ENCODE measurements at places on chromosomes 7 and 10.
A peak's percentile ranks its signal among the peaks of the same experiment; 100 is the strongest.

DNA sequence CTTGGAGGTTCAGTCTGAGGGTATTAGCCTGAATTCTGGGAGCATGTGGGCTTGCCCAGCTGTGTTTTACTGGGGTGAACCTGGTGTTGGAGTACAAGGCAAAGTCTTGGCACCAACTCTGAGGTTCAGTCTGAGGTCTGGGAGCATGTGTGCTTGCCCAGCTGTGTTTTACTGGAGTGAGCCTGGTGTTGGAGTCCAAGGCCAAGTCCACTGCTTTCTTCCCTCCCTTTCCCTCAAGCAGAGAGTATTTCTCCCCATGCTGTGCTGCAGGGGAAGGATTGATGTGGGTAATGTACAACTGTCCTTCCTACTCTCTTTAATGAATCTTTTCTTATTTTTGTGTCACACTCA, 236.1 kb downstream of the NXPH1 start:
- no peak for DNase-seq

DNA sequence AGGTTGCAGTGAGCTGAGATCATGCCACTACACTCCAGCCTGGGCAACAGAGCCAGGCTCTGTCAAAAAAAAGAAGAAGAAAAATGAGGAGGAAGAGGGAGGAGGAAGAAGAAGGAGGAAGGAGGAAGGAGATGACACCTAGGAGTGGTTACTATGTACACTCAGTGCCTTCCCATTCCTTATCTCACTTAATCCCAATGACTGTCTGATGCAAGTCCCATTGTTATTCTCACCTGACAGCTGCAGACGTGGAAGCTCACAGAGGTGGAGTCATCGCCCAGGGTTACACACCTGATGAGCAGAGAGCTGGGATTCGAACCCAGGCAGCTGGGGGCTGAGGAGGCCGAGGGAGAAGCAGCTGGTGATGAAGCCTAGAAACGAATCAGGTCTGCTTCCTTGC, 258.8 kb downstream of the SNX10 start:
- DNase-seq, result no peak

GRCh38 chr7:123849855-123850254, 4.9 kb downstream of the HYAL4 start:
- no peak for DNase-seq

DNA sequence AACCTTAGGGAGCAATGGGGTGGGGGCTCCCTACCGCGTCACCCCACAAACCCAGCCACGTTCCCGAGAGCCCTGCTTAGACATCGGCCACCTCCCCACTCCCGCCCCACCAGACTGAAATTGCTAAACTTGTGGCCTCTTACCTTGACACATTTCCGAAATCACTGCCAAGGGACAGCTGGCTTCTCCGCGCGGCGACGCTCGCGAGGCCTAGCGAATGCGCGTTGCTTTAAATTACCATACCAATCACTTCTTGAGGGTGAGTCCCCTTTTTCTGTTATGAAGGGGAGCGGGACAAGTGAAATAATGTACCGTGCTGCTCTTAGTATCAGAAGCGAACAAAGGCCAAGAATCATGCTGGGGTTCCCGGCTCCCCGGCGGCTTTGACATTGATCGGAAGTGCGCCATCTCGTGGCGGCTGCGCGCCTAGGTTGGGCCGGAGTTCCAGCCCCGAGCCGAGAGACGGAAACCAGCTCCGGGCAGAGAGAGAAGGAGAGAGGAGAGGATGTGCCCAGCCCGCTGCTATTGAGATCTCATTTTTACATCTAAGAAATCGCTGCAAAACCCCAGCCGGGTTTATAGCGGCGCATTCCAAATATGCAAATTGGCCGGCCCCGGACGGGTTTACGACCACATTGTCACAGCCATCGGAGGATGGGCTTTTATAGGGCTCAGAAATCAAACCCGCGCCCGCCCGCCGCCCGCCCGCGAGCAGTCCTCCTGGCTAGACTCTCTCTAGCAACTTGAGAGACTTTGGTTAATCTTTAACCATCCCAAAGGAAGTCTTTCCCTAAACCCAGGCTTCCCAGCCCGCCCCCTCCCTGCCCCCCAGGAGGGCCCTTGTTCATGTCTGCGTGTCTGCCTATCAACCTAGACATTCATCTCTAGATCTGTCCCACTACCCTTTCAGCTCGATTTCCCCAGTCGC, 5.3 kb downstream of the HOXA11 start:
- DNase-seq, result peak; percentile 16

- DNase-seq, result no peak
Observed at GRCh38 chr7:44104860-44105771, 971 bp downstream of the AEBP1 start.

Measured in activated naive CD4-positive, alpha-beta T cell (primary cell).